ENCODE measurements at places on chromosomes 4 and X.

DNA sequence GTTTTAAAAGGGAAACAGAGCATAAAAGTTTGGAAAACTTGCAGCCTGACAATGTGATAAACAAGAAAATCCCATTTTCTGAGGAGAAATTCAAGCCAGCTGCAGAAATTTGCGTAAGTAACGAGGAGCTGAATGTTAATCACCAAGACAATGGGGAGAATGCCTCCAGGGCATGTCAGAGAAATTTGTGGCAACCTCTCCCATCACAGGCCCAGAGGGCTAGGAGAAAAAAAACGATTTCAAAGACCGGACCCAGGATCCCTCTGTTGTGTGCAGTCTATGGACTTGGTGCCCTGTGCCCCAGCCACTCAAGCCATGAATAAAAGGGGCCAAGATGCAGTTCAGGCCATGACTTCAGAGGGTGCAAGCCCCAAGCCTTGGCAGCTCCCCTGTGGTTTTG is 355.4 kb upstream of the NDST3 start:
- no peak for DNase-seq

DNA sequence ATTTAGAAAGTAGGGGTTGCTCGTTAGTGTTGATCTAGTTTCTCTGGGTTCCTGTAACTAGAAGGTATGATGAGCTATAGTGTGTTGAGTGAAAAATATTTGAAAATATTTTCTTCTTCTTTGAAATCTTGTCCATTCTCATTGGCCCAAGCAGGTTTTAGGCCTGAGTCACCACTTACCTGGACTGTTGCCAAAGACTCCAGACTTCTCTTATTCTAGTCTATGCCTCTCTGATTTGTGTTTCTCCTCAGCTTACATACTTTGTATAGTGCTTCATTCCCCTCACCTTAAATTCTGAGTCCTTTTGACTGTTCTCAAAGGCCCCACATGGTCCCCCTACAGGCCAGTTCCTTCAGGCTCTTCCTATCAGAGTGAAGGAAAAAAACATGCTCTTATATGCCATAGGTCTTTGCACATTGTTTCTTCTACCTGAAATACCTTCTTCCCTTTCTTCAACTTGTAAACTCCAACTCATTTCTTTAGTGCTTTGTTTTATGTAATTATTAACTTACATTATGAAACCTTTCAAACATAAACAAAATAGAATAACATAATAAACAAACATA is 258.2 kb downstream of the PPP1R2C start:
- DNase-seq: no peak

DNA sequence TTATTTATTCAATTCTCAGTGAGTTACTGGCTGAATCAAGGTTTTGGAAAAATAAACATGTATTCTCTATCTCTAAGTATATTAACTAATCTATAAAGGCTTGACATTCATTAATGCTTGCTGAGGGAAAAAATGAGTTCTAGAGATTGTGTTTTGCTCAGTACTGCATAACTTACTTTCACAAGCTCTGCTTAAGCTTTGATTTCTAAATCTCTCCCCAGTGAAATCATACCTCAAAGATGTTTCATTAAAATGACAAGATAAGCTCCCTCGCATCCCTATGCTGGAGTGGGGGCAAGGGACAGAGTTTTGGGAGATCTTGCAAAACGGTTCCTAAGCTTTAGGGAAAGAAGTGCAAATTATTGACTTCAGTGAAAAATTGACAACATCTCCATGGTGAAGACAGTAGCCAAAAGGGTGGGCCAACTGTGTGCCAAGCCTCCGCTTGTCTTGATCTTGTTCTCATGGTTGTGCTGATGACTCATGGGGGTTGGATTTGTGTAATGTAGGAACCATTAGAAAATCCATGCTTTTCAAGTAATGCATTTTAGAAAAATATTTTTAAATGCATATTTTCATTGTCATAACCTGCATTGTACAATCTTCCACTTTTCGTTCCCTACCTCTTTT is 521.4 kb downstream of the RPA4 start:
- DNase-seq: no peak

DNA sequence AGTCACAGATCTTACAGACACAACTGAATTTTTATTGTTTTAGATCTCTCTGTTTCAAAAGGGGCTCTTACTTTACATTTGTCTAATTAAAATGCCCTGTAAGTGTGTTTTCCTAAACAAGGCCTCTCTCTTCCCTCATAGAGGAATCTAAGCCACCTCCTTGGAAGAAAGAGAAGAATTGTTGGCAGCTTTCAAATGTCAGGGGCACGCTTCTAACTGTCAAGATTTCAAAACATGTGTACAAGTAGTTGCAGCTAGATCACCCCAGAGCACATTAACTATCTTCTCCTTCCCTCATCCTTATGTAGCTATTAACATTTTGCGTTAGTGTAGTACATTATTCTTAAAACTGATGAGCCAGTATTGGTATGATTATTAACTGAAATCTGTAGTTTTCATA is 266.5 kb upstream of the BOD1L1 start:
- no peak for DNase-seq

- no peak for DNase-seq
Measured at GRCh38 chrX:149129767-149130166, 375.3 kb downstream of the IDS start.

Measured in activated naive CD4-positive, alpha-beta T cell treated with Interleukin-2 at 50 U/mL for 16 hours (primary cell).